ENCODE measurements at places on chromosomes 5 and 9. TPM values are rescaled to one million over a fixed set of nuclear protein-coding genes. Genes with fewer than 3 reads are reported as not detected.

The PAEP gene
- not detected for total RNA-seq

GRCh38 chr5:112906637-112907036, 15.4 kb downstream of the REEP5 start:
- H3K27ac ChIP-seq = no peak overlapping the region
- H3K27me3 ChIP-seq = no peaks in the 10 kb centered on the region
- H3K4me3 ChIP-seq = no peak overlapping the region
- peaks cover 49% of the 10 kb centered on the region for H3K36me3 ChIP-seq

- no peaks in the 10 kb centered on the region for H3K27me3 ChIP-seq
- H3K36me3 ChIP-seq = no peaks in the 10 kb centered on the region
- no peak for DNase-seq
- no peak overlapping the region for H3K27ac ChIP-seq
These were observed 1094.9 kb upstream of the C9orf72 start for GRCh38 chr9:28668158-28668557.

- H3K27ac ChIP-seq = no peak overlapping the region
- no peak overlapping the region for H3K4me3 ChIP-seq
- no peaks in the 10 kb centered on the region for H3K4me1 ChIP-seq
- no peak for DNase-seq
These were observed 90.9 kb upstream of the GPR151 start for GRCh38 chr5:146606893-146607292.
